Activated CD4-positive, alpha-beta T cell treated with anti-CD3 and anti-CD28 coated beads for 4 hours (primary cell): ENCODE measurements at places on chromosomes 16 and 17.

- DNase-seq, result no peak
These were observed 124.5 kb downstream of the HS3ST3A1 start for GRCh38 chr17:13477180-13477611.

- DNase-seq, result peak; percentile 21
These were observed 14.8 kb downstream of the RAI1 start for GRCh38 chr17:17696085-17696484.

- DNase-seq, result no peak
These were observed 2.4 kb upstream of the B9D1 start for GRCh38 chr17:19364699-19365498.

GRCh38 chr16:49395021-49395420 is 21.4 kb downstream of the C16orf78 start:
- no peak for DNase-seq

GRCh38 chr16:25988084-25988483 is 296.3 kb downstream of the HS3ST4 start:
- no peak for DNase-seq

DNA sequence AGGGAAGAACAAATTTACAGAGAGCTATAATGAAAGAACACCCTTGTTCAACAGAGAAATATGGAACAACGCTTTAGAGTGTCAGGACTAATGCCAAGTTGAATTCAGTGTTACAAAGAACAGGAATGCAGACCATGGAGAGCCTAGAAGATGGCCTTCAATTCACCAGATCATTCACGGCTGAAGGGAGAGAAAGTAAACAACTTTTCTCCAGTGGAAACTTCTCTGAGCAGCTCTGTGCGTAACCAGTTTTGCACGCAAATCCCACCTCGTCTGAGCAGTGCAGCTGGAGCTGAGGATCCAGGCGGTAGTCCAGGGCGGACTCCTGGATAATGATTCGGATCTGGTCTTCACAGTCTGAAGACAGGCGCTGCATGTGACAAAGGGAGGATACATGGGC is 40.5 kb upstream of the CLEC18B start:
- no peak for DNase-seq

- no peak for DNase-seq
These were observed 2.7 kb downstream of the NAT9 start for GRCh38 chr17:74773414-74773813.

DNA sequence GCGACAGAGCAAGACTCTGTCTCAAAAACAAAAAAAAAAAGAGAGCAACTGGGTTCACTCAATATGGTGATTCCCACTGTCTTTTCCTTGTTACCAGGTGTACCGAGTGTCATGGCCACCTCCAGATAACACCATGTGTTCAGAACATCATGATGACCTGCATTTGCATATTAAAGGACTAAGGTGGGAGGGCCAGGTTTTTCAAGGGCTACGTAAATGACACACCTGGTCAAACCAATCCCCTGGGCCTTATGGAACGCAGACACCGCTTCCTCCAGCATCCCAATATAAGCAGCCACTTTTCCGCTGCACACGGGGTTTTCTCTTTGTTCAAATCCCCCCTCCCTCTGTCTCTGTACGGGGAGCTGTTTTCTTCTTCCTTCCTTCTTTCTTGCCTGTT is 29.3 kb downstream of the WSCD1 start:
- no peak for DNase-seq

- no peak for DNase-seq
These were observed 14.4 kb downstream of the SYCE1L start for GRCh38 chr16:77213542-77214106.

DNA sequence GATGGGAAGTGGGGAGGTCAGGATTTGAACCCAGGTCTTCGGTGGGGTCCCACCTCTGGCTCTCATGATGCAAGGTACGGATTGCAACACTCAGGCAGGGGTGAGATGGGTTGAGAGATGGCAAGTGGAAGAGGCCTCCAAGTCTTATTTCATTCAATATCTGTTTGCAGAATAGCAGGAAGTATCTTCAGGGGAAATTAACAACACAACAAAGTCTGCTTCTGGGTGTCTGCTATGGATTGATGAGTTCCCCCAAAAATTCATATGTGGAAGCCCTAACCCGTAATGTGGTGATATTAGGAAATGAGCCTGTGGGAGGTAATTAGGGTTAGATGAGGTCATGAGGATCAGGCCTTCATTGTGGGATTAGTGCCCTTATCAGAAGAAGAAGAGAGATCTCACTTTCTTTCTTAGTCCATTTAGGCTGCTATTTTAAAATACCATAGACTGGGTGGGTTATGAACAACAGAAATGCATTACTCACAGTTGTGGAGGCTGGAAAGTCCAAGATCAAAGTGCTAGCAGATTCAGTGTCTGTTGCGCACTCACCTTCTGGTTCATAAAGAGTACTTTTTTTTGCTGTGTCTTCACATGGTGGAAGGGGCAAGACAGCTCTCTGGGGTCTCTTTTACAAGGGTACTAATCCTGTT is 4.4 kb upstream of the CD300H start:
- DNase-seq, result no peak

GRCh38 chr16:12740986-12741610 is 62.6 kb downstream of the CPPED1 start:
- no peak for DNase-seq

GRCh38 chr16:67039260-67040020 is 10.5 kb downstream of the CBFB start:
- DNase-seq, result no peak

DNA sequence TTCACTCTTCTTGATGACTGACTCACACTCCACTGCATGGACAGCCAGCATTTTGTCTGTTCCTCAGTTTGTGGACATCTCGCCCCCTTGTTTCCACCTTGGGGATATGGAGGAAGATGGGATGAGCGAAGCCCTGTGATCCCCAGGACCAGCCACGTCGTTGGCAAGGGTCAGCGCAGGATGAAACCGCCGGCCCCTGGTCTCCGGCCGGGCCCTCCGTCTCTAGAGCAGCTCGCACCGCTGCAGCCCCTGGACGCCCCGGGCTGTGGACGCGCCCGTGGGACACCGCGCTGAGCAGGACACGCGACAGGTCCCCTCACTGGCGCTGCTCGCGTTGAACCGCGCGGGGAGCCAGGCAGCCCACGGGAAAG is 604 bp upstream of the ZC3H18 start:
- DNase-seq, result no peak

GRCh38 chr16:86395477-86395876 is 114.8 kb upstream of the FOXF1 start:
- DNase-seq, result no peak

GRCh38 chr16:65547772-65548446 is 426.0 kb upstream of the CDH11 start:
- DNase-seq, result no peak

DNA sequence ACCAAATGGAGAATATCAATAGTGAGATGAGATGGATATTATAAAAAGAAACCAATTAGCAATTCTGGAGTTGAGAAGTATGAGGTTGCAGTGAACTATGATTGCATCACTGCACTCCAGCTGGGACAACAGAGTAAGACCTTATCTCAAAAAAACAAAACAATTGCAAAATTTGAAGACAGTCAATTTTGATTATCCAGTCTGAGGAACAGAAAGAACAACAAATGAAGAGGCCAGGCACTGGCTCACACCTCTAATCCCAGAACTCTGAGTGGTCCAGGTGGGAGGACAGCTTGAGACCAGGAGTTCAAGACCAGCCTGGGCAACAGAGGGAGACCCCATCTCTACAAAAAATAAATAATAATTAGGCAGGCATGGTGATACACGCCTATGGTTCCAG is 35.0 kb downstream of the USP32 start:
- no peak for DNase-seq

DNA sequence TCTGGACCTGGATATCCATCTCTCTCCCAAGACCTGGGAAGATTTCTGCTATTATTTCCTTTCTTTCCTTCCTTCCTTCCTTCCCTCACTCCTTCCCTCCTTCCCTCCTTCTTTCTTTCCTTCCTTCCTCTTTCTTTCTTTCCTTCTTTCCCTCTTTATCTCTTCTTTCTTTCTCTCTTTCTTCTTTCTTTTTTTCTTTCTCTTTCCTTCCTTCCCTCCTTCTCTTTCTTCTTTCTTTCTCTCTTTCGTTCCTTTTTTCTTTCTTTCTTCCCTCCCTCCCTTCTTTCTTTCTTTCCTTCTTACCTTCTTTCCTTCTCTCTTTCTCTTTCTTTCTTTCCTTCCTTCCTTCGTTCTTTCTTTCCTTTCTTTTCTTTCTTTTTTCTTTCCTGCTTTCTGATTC is 37.8 kb upstream of the N4BP1 start:
- DNase-seq, result no peak

DNA sequence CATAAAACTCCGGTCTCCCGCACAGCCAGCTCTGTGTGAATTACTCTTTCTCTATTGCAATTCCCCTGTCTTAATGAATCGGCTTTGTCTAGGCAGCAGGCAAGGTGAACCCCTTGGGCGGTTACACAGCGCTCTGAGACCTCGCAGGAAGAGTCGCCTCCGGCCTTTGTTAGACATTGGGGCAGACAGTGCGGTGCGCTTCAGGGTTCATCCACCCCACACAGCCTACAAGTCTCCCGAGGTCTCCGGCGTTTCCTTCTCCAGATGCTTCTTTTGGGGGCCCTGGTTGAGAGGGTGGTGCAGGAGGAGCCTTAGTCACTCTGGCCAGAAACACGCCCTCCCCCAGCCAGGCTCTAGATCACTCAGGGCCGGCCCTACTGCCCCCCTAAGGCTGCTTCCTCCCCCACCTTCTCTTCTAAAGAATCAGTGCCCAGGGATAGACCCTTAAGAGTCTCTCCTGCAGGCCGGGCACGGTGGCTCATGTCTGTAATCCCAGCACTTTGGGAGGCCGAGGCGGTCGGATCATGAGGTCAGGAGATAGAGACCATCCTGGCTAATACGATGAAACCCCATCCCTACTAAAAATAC is 1.7 kb upstream of the MSRB1 start:
- DNase-seq, result no peak

GRCh38 chr17:79080761-79081290 is 6.2 kb downstream of the ENGASE start:
- no peak for DNase-seq

DNA sequence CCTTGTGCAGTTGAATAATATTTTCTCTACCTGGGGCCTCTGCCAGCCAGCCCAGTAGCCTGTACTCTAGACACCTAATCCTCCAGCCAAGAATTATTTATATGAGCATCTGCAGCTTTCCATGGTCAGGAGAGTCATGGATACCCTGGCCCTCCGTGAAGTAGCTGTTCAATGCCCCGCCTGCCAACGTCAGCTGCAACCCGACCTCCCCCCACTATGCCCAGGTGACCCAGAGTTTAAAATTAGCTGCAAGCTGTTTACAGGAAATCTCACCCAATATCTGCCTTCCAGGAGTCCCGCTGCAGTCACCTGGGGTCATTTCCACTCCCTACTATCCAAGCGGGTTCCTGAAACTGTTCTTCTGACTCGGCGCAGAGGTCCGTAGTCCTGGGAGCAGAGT is 12.3 kb downstream of the SDR42E2 start:
- DNase-seq, result no peak

DNA sequence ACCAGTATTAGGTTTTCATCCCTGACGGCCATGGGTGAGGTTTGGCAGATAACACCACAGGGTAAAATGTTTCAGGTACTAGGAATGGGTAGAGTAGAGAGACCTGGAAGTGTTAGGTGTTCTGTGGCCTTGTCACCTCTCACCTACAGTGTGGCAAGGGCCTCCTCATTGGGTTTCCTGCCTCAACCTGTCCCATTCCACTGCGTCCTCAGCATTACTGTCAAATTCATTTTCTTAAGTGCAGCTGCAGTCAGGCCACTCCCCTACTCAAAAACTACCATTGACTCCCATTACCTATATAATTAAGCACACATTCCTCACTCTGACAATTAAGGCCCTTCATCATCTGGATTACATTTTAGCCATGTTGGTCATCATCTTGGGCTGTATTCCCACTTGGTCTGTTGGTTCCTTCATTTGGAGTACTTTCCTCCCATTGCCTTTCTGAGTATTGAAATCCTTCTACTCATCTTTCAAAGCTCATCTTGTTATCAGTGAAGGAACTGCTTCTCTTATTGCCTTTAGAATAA is 64.5 kb downstream of the NUP88 start:
- DNase-seq, result no peak

DNA sequence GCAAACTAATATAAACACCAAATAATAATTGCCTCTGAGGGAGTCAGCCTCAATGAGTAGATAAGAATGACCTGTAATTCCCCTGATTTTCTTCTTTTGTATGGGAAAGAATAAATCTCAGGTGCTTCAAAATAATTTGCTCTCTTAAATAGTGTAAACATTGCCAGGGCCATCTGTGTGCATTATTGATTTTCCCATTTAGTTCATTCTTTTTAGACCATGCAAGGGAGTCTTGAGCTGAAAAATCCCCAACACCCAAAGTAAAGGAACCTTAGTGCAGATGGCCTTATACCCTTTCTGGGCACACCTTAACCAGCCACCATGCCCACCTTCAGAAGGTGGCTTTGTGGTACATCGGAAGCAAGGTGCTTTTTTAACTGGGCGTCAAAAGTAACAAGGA is 267.2 kb downstream of the TMEM114 start:
- no peak for DNase-seq

- DNase-seq, result peak; percentile 85
These were observed 7.0 kb downstream of the CORO6 start for GRCh38 chr17:29615492-29616299.

DNA sequence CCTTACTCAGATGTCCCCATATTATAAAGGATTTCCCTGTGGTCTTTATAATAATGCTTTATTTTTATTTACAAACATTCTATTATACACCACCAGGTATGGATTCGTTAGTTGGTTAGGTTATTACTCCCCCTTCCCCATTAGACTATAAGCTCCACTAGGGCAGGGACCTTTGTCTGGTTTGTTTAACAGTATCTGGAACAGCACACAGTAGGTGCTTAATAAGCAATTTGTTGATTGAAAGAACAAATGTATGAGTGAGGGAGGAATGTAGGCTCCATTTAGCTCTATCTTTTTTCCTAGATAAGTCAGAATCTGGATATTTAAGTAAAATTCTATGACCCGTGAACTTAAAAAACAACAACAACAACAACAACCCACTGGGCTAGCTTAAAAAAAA is 2.3 kb upstream of the PRKCB start:
- DNase-seq, result no peak

GRCh38 chr17:16428098-16428882 is 12.9 kb downstream of the TRPV2 start:
- DNase-seq, result peak; percentile 42

DNA sequence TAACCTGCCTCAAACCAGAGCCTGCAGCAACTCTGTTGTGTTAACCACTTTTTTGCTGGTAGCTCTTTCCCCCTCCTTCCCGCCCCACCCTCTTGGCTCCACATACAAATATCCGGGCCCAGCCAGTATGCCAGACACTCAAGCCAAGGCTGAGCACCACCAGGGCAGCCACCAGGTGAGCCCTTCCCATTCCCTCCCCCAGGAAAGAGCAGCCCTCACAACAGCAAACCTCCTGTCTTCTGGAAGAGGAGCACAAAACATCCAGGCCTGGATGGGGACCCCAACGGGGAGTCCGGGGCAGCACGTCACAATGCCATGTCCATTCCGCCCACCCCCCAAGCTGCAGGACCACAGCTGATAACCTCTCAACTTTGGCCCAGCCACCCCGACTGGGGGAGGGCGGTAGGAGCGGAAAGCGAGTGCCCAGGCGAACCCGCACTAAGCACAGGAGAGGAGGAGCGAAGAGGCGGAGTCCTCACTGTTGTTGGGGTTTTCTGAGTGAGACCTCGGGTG is 757 bp downstream of the ORMDL3 start:
- DNase-seq, result peak; percentile 49
